Mammary epithelial cell (primary cell): ENCODE measurements at places on chromosomes 2 and 18. TPM values are rescaled to one million over a fixed set of nuclear protein-coding genes. Genes with fewer than 3 reads are reported as not detected.

HNMT gene
- total RNA-seq, result 7.3 TPM

RAX gene
- not detected for total RNA-seq

PTPN2 gene
- 47.0 and 53.2 TPM in 2 replicates for total RNA-seq

EMILIN2 gene
- total RNA-seq, result 1.3 TPM

MARCO gene
- total RNA-seq, result not detected

LANCL1 gene
- 94.0 TPM for total RNA-seq

VSNL1 gene
- 5.0 and 20.0 TPM in 2 replicates for total RNA-seq

MERTK gene
- total RNA-seq, result 0.19 and 0.48 TPM in 2 replicates

CXCR2 gene
- total RNA-seq, result 0.17 TPM
